ENCODE measurements at places on chromosomes 5 and 9.

DNA sequence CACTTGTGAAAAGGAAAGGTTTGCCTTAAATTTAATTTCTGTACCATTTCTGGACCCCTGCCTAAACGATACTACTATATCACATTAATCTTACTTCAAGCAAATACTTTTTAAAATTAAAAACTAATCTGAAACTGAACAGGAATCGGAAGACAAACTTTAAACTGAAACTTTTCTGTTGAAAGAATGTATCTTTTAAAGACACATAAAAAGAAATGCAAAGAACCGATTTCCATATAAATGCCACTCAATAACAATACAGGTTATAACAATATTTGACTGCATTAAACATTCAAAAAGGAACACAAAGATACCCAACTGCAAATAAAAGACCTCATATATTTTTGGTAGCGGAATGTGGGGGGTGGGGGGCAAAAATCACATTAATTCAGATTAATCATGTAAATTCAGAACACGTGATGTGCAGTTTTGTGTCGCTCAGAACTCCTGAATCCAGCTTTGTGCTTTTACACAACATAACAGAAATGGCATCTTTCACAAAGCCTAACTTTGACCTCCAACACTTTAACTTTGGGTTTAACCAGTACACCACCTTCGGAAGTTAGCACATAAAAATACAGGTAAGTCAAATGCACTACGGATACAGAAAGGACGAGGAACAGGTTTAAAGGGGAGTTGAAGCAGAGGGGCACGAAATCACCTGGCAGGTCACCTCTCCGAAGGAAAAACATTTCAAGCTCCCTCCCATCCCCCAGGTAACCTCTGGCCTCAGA, 925 bp downstream of the LIFR start:
- DNase-seq, result no peak

DNA sequence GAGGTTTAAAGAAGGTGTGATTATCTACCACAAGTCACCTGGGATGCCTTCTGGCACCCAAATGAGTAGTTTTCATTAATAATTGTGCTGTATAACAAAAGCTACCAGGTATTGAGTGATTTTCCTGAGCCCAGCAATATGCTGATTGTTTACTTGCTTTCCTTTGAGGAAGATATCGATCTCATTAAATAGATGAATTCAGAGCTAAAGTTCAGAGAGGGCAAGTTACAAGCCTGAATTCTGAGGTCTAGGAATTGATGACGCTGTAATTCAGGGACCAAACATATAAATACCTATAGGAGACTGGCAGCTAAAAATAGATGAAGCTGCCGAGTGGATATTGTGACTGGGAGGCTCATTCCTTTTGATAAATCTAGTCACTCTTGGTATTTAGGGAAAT, 1.1 kb downstream of the ERCC6L2 start:
- DNase-seq, result no peak

GRCh38 chr5:172370648-172371545, 83.4 kb downstream of the SH3PXD2B start:
- no peak for DNase-seq

GRCh38 chr9:113449376-113449775, 14.2 kb upstream of the RGS3 start:
- no peak for DNase-seq

DNA sequence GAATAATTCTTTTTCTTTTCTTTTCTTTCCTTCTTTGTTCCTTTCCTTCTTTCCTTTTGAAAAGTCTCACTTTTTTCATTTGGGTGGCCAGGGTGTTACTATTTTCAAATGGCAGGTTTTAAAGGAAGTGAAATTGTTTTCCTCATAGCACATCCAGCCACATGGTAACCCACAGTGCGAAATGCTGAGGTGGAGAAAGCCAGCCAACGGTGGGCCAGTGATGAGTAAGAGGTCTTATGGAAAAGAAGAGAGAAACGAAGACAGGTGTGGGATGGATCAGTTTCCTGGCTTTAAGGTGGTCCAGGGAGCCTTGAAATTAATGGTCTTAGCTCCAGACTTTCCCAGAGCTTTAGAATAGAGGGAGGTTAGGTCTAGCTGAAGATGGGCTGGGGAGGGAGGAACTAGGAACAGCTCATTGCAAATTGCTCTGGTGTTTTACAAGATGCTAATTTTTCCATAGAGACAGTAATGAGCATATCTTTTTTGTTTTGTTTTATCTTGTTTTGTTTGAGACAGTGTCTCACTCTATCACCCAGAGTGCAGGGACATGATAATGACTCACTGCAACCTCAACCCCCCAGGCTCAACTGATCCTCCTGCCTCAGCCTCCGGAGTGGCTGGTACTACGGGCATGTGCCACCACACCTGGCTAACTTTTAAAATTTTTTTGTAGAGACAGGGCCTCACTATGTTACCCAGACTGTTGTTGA, 17.8 kb downstream of the ITK start:
- DNase-seq, result no peak

GRCh38 chr5:111742177-111742994, 14.6 kb downstream of the NREP start:
- DNase-seq, result no peak

- DNase-seq, result peak; percentile 97
Measured at GRCh38 chr5:81971712-81972491, at the start of gene ATG10. ATG10 (plus strand) TSS chr5:81972023; CDS start chr5:81987571, 15,548 bp downstream.

- no peak for DNase-seq
Measured at GRCh38 chr5:14172149-14172795, 29.1 kb downstream of the TRIO start.

GRCh38 chr5:9932770-9933169, 302.6 kb upstream of the TAS2R1 start:
- DNase-seq, result no peak

- no peak for DNase-seq
Measured at GRCh38 chr5:96293966-96294883, 138.8 kb downstream of the PCSK1 start.

DNA sequence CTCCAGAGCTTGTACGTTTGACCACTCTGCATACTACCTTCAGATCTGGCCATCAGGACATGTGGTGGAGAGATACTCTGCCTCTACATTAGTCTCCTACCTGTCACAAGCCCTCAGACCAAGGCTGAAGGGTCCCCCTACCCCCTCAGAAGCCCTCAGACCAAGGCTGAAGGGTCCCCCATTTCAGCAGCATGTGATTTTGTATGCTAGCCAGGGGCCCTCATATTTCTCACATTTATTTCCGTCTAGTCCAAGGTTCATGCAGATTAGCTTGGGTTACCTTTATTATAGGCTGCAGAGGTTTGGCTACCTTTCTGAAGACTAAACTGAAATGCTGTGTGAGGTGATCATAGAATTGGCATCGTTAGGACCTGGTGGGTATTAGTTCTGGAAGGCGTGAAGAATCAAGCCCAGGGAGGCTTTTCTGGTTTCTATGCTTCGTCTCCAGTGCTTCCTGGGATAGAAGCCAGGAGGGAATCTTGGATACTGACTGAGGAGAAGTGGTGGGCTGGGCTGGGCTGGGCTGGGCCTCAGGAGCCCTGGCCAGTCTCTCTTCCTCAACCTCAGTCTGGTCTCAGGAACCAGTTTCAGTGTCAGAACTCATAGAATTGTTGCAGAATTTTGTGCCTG, 2.8 kb downstream of the SMIM32 start:
- DNase-seq, result no peak

- no peak for DNase-seq
Measured at GRCh38 chr9:130150779-130151382, 21.3 kb upstream of the NCS1 start.

DNA sequence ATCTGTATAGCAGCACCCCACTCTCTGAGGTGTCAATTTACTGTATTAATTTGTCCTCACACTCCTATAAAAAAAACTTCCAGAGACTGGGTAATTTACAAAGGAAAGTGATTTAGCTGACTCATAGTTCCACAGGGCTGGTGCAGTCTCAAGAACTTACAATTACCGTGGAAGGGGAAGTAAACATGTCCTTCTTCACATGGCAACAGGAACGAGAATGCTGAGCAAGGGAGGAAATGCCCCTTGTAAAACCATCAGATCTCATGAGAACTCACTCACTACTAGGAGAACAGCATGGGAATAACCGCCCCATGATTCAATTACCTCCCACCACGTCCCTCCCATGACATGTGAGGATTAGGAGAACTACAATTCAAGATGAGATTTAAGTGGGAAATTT, 602.6 kb downstream of the MTRR start:
- DNase-seq, result no peak

DNA sequence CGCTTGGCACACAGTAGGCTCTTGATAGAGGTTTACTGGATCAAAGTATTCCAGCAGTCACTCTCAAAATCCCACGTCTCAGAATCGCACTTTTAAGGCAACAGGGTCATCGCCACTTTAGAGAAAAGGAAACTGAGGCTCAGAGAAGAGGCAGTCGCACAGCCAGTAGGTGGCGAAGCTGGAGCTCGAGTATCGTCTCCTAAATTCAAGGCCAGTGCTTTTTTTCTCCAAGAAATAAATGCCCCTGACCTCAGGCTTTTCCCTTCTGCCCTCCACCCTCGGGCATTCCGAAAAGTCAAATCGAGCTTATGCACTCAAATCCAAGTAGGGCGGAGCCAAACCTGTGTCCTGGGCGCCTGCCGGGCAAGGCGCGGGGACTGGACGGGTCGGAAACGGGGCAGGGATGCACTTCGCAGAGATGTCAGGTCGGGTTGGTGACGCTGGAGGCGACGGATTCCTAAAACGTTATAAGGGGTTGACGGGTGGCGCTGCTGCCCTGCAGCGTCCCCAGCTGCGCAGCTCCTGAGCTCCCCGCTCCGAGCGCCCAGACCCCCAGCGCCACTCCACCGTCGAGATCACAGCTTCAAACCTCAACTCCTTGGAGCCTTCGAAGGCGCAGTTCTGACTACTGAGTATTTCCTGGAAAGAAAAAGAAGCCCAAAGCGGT, 4.7 kb upstream of the FOXB2 start:
- no peak for DNase-seq

DNA sequence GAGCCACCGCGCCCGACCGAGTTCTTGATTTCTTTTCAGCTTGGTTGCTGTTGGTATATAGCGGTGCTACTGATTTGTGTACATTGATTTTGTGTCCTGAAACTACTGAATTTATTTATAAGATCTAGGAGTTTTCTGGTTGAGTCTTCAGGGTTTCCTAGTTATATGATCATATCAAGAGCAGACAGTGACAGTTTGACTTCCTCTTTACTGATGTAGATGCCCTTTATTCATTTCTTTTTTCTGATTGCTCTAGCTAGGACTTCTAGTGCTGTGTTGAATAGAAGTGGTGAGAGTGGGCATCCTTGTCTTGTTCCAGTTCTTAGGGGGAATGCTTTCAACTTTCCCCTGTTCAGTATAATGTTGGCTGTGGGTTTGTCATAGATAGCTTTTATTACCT, 17.4 kb upstream of the LRRC19 start:
- no peak for DNase-seq

DNA sequence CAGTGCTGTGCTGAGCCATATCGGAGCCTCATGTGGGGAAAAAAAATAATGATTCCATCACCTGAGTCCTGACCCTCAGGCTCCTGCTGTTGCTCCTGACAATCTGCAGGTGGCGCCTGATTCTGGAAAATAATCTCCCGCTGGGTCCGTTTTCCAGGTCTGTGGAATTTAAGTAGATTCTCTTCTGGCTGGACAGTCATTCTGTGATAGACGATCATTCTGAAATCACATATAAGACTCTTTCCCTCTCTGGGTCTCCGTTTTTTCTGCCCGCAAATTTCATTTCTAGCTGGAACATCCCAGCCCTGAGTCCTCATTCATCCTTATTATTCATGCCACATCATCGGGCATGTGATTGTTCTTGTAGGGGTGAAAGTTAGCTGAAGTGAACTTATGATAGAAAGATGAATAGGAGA, 22.1 kb upstream of the STXBP1 start:
- no peak for DNase-seq

DNA sequence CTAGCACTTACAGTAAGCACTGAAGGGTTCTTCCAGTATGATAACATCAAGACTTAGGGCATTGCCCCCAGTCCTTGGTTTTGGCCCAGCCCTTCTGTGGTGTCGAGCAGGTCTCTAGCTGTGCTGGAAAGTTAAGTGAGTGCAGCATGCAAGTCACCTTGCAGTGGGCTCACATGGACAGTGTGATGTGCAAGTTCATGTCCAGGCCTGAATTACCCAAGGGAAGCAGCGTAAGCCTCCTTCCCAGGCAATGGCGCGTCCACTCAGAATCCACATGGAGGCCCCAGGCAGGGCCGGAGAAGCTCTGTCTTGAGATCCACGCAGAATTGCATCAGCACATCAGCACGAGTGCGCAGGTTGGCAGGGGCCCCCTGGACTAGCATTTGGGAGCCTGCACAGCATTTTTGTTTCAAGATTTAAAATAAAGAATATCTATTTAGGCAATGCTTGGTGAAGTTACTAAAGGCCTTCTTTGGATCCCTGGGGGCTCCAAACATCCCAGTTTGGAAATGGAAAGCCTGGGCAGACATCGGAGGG, 108.4 kb upstream of the ALDH1B1 start:
- no peak for DNase-seq

GRCh38 chr5:161261668-161262323, 284.7 kb downstream of the GABRB2 start:
- DNase-seq, result no peak

- no peak for DNase-seq
Measured at GRCh38 chr5:159121061-159121460, 21.3 kb upstream of the EBF1 start.

DNA sequence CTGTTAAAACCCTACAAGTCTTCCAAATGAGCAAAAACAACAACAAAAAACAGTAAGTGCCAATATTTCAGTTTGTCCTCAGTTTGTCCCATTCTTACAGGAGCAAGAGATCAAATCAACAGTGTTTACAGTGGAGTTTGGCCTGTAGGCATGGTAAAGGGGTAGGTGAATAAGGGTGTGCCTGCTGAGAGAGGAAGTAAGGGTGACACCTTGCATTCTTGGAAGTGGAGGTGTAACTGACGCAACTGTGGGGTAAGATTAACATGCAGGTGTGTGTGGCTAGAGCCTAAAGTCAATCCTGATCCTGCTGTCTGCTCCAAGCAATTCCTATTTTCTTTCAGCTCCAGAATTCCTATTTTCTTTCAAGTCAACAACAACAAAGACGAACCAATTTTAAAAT, 43.4 kb downstream of the PFDN1 start:
- no peak for DNase-seq

DNA sequence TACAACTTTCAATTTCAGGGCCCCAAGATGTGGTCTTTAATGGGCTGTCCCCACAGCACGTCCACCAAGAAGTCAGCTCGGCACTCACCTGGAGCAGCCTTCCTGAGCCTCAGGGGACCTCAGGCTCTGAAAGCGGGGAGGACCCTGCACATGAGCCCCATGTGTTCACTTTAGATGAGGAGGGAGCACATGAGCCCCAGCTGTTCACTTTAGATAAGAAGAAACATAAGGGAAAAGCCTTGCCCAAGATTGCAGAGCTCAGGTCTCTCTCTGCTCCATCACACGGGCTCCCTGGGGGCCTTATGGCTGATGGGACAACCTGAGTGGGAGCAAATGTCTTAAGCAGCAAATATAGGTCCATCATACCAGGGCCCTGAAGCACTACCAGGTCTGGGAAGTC, 56.4 kb downstream of the NIPSNAP3B start:
- DNase-seq, result no peak

GRCh38 chr5:107764976-107765804, 94.5 kb upstream of the EFNA5 start:
- no peak for DNase-seq

GRCh38 chr9:5453673-5454072, 3.3 kb downstream of the CD274 start:
- no peak for DNase-seq
